RWPE1 (cell line): ENCODE measurements at places on chromosomes 1 and 21.

DNA sequence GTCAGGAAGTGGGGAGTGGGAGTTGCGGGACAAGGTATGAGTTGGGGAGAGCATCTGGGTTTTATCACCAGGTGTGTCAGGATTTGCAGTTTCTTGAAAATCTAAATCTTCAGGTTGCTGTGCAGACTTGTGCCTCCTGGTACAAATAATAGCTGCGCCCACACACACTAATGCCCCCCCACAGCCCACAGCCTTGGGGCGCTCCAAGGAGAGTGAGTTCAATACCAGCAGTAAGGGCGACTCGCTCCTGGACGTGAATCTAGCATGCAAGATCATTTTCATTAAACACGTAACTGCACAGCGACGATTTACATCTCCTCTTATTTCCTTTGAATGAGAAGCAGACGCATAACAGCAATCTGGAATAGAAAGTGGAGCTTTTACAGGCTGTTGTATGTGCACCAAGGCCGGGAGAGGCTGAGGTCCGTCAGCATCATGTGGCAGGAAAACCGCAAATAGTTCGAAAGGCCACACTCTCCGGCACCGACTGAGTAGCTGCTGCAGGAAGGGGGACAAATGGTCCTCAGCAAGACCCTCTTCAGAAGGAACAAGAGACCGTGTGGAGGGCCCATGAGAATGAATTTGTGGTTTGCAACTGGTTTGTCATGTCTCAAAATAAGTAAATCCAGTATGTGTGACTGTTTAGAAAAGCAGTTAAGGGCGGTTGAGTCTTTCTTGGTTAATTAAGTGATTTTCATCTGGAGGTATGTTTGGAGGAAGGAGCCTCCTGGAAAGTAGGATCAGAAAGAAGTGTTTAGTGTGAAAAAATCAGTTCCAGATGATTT, 439.5 kb downstream of the SMYD3 start:
- no peak for DNase-seq

- no peak for DNase-seq
Observed at GRCh38 chr1:108732398-108732797, 14.1 kb upstream of the STXBP3 start.

DNA sequence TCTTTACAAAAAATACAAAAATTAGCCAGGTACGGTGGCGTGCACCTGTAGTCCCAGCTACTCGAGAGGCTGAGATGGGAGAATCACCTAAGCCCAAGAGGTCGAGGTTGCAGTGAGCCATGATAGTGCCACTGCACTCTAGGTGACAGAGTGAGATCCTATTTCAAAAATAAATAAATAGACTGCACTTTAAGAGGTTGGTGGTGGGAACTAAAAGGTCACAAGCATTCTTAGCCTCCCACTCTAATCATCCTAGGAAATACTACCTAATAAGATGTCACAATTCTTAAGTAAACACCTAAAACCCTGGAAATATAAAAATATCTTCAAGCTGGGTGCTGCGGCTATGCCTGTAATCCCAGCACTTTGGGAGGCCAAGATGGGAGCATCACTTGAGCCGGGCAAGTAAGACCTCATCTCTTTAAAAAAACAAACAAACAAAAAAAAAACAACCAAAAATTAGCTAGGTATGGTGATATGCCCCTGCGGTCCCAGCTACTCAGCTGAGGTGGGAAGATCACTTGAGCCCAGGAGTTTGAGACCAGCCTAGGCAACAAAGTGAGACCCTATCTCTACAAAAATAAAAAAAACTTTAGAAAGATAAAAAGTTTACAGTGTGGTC, 4.1 kb downstream of the DCAF8 start:
- no peak for DNase-seq

GRCh38 chr1:32336591-32336932, 529 bp upstream of the MARCKSL1 start:
- no peak for DNase-seq

DNA sequence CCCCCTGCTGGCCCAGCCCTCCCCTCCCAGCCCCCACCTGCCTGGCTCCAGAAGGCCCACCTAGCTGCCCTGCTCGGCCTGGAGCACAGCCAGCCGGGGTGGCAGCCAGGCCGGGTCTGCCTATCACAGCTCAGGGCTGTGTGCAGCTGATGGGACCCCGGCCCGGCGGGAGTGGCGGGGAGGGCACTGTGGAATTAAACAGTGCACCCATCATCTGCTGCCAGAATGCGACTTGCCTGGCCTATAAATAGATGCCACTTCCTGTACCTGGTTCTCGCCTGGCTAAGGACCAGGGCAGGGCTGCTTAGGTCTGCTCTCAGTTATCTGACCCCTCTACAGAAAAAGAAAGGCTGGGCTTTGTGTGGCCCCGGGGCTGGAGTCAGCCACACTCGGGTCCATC, 98.2 kb upstream of the VAMP3 start:
- no peak for DNase-seq

- no peak for DNase-seq
Observed at GRCh38 chr1:31694964-31695313, 8.9 kb downstream of the COL16A1 start.

GRCh38 chr1:12142141-12142823, 24.5 kb upstream of the TNFRSF1B start:
- no peak for DNase-seq

DNA sequence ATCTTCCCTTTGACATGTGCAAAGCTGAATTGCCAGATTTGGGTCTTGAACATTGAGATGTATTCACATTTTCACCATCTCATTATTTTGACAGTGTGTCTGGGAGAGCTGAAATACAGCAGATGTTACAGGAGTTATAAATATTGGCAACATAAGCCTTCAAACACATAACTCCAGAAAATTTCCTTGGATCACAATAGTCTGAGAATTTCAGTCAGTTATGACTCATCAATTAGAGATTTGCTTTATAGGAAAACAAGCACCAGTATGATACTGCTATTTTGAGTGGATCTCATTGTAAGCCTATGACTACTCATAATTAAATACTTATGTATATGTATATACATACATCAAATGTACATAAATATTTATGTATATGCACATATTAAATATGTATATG, 1171.8 kb downstream of the AMY1C start:
- DNase-seq: peak; percentile 12

- DNase-seq: no peak
Observed at GRCh38 chr1:22120469-22120790, 22.5 kb downstream of the WNT4 start.

- DNase-seq: no peak
Observed at GRCh38 chr1:169338617-169339016, 29.0 kb downstream of the NME7 start.

DNA sequence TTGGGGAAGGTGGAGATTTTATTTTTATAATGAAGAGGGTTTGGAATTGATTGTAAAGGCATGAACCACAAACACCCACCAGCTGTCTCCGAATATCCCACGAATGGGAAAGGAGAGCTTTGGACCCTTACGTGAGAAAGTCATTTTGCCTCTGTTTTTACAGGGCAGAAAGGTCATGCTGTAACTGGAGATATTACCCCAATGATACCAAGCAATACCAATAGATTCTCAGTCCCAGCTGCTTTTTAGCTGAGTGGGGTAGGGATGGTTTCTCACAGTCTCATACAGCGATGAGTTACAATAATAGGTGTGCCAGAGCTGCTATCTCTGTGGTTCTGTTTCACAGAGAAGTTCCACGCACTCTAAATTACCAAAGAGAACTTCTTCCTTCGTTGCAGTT, 8.8 kb upstream of the F3 start:
- no peak for DNase-seq
